CD4-positive, alpha-beta T cell (primary cell): ENCODE measurements at places on chromosomes 1 and 21.

DNA sequence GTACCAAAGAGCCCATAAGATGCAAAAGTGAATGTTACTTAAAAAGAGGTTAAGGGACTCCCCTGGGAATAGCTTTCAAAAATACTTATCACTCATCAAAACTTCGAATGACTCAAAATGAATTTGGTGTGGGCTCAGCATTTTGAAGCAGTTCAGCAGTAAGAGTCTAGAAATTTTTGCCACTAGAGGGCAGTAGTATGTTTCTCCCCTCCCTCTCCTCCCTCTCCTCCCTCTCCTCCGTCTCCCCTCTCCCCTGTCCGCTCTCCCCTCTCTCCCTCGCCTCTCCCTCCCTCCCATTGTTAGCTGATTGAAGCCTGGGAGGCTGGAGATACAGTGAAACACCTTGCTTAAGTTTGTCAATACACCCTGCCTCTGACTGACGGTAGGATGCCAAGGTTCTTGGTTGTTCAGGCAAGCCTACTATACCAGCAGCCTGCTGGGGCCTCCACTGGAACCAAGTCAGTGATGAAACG, 70.8 kb upstream of the TENT5C start:
- no peak for DNase-seq

DNA sequence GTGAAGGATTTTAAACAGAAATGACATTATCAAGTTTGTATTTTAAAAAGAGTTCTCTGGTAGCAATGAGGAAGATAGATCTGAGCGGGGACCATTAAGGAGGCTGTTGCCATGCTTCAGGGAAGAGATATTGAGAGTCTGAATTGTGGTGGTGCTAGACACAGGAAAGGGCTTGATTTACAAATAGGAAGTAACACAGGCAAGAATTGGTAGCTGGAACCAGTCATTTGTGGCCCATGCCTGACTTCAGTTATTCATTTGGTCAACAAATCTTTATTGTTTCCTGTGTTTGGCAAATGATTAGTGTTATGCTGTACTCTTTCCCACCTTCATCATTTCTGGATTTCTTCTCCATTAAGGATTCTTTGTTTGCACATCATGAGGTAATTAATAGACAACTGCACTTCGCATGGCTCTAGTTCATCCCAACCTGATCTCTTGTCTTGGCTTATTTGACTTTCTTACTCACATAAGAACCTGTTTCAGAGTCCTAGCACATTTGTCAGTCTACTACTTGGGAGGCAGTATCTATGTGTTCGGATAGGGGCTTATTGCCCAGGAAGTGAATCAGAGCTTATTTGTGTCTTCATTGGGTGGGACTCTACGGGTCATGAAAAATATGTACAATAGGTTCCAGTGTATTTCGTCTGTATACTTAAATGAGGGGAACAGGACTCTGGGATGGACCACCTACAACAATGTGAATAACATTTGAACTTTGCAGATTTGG, 32.3 kb downstream of the EEIG2 start:
- DNase-seq, result peak; percentile 40

- DNase-seq, result no peak
Observed at GRCh38 chr1:99660496-99660895, 14.6 kb downstream of the PALMD start.

DNA sequence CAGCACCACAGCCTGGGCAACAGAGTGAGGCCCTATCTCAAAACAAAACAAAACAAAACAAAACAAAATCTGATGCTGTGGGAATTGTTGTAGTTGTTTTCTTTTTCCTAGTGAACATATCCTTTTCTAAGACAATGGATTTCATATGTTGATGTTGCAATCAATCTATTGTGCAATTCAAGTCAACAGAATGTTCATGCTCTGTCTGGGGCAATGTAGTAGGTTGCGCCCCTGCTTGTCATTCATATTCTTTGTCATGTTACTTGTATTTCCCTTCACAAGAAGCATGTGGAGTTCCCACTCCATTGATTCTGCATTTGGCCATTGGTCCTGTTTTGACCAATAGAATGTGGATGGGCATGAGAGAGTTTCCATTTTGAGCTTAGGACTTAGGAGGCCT, 223.9 kb downstream of the DUSP10 start:
- no peak for DNase-seq

DNA sequence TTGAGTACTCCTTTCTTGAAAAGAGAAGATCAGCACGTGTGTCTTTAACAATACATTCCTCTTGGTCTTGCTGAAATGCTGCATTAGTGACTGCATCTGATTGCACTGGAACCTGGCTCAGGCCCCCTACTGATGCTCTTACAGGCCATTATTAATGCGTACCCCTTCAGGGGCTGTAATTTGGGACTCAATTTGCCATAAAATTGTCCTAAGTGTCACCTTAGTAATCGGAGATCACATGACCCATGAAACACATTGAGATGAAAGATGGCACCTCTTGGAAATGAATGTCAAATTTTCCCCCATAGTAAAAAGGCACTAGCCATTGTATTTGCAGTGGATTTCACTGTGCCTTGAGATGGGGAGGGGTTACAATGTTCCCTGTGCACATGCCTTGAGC, 563.3 kb downstream of the KIF26B start:
- no peak for DNase-seq

- no peak for DNase-seq
Observed at GRCh38 chr1:219159946-219160645, 13.6 kb upstream of the LYPLAL1 start.

- no peak for DNase-seq
Observed at GRCh38 chr1:178533121-178533946, 20.4 kb downstream of the TEX35 start.

GRCh38 chr21:45169001-45169400, 94.6 kb downstream of the ADARB1 start:
- DNase-seq, result no peak

GRCh38 chr1:13700521-13701270, 708 bp downstream of the PRDM2 start:
- peak; percentile 65 for DNase-seq

- DNase-seq, result no peak
Observed at GRCh38 chr1:236639686-236640085, 35.4 kb upstream of the HEATR1 start.

GRCh38 chr1:222618880-222619596, 1.1 kb downstream of the MIA3 start:
- peak; percentile 40 for DNase-seq

DNA sequence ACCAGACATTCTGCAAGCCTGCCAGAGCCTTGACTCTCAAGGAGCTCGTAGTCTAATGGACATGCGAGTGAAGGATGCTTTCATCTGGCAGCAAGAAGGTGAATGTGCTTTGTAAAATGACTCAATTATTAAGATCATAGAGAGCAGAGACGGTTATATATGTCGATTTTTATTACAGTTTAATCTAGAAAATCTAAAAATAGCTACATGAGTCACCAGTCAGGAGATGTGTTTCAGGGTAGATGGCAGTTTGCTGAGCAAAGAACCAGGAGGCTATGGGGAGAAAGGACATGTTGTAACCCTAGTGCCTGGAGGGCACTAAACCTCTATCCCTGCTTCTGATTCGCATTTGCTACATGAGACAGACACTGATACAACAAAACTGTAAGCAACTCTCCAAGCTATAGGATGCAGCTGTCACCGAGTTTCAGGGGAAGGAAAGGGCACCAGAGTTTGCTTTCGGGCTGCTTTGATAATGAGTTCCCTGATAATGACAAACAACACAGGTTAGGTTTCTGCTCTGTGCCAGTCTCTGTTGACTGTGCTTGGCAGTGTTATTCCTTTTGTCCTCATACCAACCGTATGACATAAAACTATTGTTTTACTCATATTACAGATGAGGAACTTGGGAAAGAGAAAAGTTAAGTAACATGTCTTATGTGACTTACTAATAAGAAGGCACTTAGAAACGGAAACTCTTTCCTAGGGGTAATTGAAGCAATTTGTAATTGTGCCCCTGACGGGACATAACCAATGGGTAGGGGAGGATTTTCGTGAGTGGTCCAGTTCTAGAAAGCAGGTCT, 43.2 kb downstream of the C1orf198 start:
- DNase-seq, result no peak

- no peak for DNase-seq
Observed at GRCh38 chr1:100989306-100990077, 36.1 kb downstream of the DPH5 start.

DNA sequence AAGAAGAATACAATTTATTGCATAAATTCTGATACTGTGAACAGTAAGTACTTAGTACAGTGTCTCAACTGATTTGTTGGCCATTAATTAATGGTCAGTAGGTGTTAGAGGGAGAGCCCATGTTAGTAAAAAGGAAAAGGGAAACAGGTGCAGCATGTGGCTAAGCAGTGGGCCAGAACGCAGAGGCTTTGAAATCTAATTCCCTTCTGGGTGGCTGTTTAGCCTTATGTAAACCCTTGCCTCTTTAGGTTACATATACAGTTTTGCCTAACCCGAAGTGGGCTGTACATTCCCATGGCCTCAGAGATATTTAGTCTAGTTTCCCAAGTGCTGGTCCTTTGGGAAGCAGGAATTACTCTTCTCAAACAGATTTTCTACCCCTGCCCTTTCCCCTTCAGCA, 43.5 kb upstream of the BCL9 start:
- DNase-seq, result no peak
